Lower leg skin (tissue), 4 donors: ENCODE measurements at places on chromosomes 11 and 22.

- no peak for DNase-seq
Observed at GRCh38 chr22:21766691-21767462, 31.3 kb upstream of the YPEL1 start.

DNA sequence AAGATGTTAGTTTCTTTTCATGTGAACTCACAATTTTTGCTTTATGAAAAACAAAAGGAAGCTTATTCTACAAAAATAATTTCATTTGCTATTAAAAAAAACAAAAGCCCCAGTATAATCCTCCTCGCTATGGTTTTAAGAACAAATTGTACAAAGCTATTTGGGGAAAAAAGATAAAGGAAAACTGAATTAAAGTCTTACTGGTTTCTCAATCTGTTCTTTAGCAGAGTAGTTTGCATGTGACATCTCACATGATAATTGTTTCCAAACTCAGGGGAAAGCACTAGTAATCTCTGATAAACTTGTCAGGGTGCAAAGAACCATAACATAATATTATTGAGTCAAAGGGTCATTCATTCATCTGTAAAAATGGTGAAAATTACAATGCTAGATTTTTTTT lies 2.9 kb upstream of the DDI1 start:
- DNase-seq, result no peak

- no peak for DNase-seq
Observed at GRCh38 chr22:43890901-43891331, 897 bp downstream of the PNPLA5 start.

GRCh38 chr22:41245917-41246499 lies 5.3 kb upstream of the CHADL start:
- no peak for DNase-seq

GRCh38 chr11:70111269-70112016 lies 33.3 kb downstream of the ANO1 start:
- peak; percentile 55 for DNase-seq

DNA sequence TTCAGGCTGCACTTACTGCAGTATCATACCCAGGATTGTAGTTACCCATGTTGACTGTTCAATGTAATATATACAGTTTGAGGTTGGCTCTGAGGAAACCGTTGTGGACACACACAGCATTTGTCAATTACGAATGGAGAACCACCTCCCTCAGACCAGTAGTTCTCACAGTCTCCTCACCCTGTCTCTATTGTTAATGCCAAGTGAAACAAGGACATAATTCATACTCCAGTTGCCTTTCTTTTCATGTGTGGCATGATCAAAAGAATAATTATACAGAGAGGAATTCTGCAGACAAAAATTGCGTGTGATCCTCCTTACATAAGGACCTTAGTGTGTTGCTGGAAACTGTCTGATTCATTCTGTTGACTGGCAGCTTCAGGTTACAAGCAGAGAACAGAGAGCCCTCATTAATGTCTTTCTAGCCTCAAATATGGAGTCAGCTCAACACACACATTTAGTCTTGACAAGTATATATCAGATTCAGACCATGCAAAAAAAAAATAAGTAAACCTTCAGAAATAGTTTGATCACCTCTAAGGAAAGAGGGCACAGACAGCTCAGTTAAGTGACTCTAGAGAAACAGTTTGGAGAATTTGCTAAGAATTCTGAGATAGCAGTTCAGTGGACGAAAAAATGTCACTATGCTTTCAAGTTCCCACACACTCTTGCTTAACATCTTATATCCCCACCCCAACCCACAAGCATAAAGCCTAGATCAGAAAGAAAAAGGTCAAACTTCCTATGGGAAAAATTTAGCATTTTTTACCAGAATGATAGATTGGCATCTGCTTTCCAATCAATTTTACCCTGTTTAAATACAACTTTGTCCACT lies 96.1 kb downstream of the MAML2 start:
- DNase-seq, result no peak

GRCh38 chr11:44972746-44973435 lies 22.2 kb upstream of the TP53I11 start:
- no peak for DNase-seq

DNA sequence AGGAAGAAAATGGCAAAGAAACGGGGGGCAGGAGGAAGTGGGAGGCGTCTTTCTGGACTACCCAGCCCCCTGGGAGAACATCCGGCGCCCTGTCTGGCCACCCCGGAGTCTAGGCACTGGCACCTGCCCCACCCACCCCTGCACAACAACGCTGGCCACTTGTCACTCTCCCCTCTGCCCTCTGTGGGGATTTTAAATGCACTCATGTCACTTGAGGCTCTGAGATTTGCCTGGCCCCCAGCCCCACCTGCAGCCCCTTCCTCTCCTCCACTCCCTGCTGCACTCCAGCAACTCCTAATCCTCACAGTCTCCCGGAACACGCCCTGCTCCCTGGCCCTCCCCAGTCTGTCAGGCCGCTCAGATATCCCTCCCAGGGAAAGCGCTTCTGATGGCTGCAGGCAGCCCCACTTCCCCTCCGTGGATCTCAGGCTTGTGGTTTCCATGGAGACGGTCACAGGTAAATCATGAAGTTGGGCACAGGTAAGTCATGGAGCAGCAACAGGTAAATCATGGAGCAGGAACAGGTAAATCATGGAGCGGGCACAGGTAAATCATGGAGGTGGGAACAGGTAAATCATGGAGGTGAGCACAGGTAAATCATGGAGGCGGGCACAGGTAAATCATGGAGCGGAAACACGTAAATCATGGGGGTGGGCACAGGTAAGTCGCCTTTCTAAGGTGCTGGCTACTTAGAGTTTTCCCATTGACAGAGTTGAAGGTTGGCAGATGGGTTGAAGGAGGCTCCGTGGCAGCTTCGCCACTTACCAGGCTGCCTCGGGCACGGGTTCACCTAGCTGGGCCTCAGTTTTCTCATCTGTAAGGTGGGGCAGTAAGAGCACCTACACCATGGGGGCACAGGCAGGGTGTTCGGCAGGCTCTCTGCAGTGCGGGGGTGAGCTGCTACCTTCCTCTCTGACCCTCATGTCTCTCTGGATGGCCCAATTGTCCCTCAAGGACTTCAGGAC lies 79.0 kb upstream of the SHISAL1 start:
- no peak for DNase-seq

DNA sequence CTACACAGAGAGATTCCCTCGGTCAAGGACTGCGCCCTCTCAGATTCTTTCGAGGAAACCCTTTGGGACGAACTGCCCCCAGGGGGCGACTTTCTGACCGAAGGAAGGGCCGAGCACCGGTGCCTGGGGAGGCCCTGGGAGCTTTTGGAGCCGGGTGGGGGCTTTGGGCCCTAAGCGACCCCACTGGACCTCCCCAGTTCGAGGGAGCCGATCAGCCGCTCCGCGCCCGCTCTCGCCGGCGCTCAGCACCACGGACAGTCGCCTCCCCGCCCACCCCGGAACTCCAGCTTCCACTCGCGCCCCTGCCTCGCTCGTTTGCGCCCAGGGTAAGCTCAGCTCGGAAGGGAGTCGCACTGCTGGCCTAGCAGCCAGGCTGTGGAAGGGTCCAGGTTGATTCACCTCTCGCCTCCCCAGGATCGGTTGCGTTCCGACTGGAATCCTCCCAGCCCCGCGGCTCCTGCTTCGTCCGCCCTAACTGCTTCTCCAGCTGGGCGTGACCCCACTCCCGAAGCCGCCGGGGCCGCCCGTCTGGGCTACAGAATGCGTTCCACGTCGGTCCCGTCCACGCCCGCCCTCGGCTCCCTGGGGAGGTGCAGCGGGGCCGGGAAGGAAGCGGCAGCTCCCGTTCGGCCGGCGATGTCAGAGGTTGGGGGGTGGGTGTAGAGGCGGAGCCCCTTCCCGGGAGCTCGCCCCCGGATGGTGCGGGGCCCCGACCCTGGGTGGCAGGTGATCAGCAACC lies 428 bp downstream of the SCN3B start:
- DNase-seq, result no peak

- no peak for DNase-seq
Observed at GRCh38 chr22:41193829-41194228, 11.3 kb upstream of the L3MBTL2 start.

DNA sequence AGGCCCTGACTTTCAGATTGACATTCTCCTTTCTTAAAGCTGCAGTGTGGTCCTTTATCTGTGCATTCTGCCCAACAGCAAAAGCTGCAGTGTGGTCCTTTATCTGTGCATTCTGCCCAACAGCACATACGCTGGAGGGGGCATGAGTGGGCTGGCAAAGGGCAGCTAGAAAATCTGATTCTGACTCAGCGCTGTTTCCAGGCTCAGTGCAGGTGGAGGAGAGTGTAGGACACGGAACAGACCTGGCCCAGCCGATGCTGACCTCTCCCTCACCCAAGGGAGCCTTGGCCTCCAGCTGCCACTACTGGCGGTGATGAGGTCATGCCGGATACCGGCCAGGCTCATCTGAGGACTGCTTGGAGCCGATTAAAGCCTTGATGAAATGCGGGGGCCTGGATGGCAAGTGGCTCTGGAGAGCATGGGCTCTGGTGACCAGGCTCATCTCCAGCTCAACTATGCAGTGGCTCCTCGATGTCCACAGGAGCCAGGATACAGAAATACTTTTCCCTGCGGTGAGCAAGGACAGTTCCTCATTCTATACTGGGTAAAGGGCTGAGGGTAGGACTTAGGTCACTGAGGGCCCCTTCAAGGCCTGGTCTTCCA lies 84.6 kb downstream of the CLPB start:
- no peak for DNase-seq

DNA sequence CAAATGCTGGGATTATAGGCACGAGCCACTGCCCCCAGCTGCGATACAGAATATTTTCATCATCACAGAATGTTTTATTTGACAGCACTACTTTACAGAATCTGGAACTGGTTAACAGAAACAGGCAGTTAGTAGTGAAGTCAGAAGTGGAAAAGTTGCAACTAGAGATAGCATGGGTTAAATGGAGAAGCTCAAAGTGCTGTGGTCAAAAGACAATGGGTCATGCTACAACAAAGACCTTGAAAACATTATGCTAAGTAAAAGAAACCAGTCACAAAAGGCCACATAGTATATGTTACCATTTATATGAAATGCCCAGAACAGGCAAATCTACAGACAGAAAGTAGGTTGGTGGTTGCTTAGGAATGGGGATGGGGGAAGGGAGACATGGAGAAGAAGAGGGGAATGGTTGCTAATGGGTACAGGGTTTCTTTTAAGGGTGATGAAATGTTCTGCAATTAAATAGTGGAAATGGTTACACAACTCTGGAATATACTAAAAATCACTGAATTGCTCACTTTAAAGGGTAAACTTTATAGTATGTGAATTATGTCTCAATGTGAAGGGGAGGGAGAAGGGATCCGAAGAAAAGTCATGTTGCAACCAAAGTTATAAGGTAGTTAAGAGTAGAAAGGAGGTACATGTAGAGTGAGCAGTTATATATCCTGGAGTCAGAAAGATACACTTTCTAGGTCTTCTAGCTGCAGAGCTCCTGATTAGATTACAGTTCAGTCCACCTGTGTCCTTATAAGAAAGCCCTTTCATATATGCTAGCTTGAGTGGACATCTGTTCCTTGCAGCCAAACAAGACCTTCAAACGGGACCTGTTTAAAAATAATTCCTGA lies 46.3 kb upstream of the RAPSN start:
- DNase-seq, result no peak

DNA sequence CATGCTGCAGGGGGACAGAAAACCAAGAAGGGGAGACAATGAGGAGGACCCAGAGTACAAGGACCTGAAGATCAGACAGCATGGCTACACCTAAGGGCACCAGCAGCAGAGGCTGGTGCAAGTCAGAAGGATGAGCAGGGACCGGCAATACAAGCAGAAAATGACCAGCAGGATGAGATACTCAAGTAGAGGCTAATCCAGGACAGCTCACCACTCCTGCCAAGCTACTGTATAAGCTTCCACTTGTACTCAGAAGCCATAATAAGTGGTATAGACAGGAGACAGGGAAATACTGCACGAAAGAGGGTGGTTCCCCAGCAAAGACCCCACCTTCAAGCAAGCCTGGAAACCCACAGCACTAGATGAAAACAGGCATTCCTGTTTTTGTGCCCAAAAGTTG lies 138.7 kb upstream of the ZC3H12C start:
- DNase-seq, result no peak

DNA sequence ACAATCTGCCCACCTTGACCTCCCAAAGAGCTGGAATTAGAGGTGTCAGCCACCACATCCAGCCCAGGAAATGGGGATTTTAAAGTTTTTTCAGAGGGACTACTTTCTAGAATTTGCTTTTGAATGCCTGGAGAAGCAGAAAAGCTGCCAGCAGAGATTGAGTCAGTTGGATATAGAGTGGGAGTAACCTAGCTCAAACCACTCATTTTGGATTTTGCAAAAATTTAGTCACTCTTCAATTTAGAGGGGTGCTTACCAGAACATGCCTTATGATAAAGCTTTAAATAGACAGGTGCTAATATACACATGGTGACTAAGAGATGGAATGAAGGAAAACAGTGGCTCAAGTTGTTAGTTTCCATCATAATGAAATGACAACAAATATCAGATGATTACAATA lies 26.5 kb upstream of the PSMA1 start:
- DNase-seq, result no peak

DNA sequence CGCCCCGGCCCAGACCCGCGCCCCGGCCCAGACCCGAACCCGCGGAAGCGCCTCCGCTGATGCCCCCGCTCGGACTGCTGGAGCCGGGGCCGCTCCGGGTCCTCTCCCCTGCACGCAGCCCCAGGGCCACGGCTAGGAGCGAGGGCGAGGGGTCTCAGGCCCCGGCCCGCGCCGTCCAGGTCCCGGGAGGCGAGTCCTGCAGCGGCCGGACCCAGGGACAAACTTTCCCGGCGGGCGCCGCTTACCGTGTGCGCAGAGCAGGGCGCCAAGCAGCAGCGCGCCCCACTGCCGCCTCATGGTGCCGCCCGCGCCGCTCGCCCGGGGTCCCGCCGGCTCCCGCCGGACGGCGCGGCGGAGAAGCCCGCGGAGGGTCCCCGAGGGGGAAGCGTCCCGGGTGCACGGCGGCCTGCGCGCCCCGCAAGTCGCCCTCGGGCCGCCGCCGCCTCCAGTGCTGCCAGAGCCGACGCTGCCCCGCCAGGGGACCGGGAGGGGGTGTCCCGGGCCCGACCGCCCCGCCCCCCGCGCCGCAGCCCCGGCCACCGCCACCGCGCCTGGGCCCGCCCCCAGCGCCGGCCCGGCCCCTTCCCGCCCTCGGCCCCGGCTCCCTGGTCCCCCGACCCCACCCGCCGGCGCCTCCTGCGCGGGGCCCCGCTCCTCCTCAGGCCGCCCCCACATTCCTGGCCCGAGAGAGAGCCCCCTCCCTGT lies at the start of gene LRP4:
LRP4 (minus strand) TSS at position 468 of the 705 bp plus-strand sequence; CDS start at position 297, 171 bp downstream.
- no peak for DNase-seq

DNA sequence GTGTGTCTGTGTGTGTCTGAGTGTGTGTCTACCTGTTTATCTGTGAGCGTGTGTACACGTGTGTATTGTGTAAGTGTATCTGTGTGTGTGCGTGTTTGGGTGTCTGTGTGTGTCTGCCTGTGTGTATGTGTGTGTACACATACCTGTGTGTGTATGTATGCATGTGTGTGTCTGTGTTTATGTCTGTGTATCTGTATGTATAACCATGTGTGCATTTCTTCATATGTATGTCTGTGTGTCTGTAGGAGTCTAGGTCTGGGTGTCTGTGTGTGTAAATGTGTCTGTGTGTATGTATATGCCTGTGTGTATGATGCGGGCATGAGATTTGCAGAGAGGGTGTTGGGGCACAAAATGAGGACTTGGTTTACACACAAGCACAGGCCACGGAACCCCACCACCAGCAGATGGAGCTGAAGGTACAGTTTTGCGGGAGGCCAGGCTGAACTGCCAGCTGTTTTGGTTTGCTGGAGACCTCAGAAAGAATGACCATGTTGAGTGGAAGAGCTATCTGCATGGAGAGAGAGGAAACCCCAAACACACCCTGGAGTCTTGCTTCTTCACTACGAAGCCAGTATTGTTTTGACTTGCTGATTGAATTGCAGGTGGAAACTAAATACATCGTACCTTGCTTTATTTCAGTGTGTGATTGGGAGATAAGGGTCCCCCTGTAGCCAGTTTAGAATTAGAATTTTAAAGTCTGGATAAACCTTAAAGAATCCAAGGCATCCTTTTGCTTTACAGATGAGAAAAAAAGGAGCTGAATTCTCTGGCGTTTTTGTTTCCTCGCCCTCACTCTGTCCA lies 497.2 kb downstream of the NTM start:
- peak; percentile 39 for DNase-seq
